Upper lobe of right lung (tissue), 1 donor: ENCODE measurements at places on chromosomes 12 and 14. TPM values are rescaled to one million over a fixed set of nuclear protein-coding genes. Genes with fewer than 3 reads are reported as not detected.

The PRIMA1 gene
- total RNA-seq, result 1.9 TPM

The ACOT4 gene
- 4.5 TPM for total RNA-seq

The OTOGL gene
- total RNA-seq, result 0.09 TPM

The FAM177A1 gene
- total RNA-seq, result 117 TPM

The TMEM117 gene
- total RNA-seq, result 4.6 TPM

The KRT78 gene
- total RNA-seq, result not detected

The TIMELESS gene
- 9.8 TPM for total RNA-seq

The ADAMTS20 gene
- not detected for total RNA-seq

The FLRT2 gene
- 13.3 TPM for total RNA-seq

The TMED10 gene
- 303 TPM for total RNA-seq

The ADIPOR2 gene
- total RNA-seq, result 96.0 TPM

The SRRM4 gene
- total RNA-seq, result 0.12 TPM

DNA sequence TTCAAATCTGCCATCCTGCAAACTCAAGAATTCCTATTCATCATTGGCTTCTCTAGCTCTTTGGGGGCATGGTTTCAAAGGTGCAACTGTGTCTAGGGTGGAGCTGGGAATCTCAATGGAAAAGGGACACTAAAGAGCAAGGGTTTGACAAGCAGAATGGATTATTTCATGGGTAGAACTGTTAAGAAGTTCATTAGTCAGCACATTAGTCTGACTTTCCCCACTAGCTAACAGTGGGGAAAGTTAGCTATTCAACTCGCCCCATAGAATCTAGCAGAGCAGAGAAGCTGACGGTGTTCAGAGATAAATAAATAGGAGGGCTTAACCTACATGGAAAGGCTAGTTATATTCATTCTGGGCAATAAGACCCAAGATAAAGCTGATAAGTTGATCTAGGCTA lies 153.9 kb downstream of the EMP1 start:
- no peak for DNase-seq

GRCh38 chr14:35390577-35391387 lies 13.8 kb downstream of the NFKBIA start:
- DNase-seq, result no peak

DNA sequence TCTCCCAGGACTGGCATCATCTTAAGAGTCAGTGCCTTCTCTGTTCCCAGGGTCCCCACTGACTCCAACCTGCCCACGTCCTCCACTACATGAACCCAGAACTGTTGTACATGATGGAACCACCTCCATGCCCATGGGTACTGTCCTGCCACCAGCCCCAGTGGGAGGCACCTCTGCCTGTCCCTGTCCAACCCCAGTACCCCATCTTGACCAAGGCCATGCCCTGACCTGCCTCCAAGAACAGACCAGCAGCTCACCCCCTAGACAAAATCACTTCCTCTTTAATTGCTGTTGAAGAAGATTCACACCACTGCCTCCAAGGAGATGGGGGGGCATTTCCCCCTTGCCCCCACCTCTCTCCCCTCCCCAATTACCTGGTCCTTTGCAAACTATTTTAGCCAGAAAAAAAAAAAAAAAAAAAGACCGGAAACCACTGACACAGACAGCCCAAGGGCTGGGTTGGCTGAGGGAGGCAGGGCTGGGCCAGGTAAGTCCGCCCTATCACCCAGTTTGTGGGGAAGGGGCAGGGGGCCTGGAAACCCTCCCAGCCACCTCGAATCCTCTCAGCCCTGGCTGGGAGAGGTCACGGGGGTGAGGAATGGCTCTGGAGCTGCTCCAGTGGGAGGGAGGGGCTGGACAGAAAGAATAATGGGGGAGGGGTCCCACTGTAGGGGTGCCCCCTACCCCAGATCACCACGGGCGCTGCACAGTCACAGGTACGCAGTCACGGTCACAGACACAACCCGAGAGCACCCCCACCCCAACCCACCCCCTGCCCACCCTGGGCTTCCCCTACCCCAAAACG lies 13.4 kb downstream of the AGAP2 start:
- no peak for DNase-seq

DNA sequence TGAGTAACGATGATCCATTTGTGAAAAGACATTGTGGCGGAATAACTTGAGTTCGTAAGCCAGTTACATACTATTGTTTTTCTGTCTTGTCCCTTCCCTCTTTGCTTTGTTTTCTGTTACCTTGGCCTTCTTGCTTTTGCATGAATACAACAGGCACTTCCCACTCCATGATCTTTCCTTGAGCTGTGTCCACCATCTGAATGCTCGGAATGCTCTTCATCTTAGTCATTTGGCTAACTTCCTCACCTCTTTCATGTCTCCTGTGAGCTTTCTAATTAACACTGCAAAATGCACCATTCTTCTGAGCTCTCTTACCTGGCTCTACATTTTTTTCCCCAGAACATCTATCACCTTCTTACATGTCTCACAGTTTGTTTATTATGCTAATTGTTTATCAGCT lies 10.0 kb downstream of the KNTC1 start:
- DNase-seq, result no peak

GRCh38 chr12:107091381-107091780 lies 2.0 kb downstream of the CRY1 start:
- no peak for DNase-seq

- DNase-seq, result no peak
Observed at GRCh38 chr12:30794591-30795409, 40.0 kb upstream of the CAPRIN2 start.

GRCh38 chr12:123263196-123263817 lies 8.3 kb downstream of the CDK2AP1 start:
- no peak for DNase-seq

DNA sequence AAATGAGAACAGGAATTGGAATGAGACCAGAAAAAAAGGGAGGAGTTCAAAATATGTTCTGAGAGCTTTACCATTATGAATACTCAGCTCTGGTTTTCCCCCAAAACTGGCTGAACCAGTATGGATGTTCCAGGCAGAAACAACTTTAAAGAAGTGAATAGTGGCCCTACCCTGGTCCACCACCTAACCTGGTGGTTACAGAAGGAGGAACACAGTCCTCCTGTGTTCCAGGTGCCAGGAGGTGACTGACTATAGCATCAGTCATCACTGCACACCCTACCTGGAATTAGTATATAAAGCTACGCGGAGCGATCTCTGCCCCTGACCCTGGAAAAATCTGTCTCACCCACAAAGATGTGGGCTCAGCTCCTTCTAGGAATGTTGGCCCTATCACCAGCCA lies at the start of gene A2ML1:
Gene A2ML1, plus strand, starts transcription at position 324 of the 400 bp plus-strand sequence. Its CDS starts 31 bp downstream, at position 355.
- no peak for DNase-seq

- no peak for DNase-seq
Observed at GRCh38 chr12:72349491-72349890, 77.3 kb downstream of the TRHDE start.

DNA sequence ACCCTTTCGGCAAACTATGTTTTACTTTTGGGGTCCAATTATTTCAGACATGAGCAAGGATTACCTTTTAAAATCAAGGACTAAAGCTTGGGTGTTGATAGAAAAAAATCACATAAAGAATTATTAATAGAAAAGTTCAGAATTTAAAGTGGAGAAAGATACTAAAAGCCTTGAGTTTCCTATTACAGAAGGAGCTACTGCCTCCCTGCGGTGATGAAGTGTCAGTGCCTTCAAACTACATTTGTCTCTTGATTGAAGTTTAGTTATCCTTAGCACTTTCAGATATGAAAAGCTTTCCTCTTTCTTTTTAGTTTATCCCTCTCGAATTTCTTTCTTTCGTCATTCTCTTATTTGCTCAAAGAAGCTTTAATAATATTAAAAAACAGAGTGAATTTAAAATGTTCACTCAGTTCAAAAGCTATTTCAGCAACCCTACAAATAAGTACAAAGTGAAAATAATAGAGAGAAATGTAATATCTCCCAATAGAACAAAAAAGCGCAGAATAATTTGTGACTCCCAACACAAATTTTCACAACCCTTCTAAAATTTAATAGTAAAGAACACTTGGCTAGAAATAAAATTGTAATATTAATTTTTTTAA lies 87.6 kb downstream of the SEC23A start:
- no peak for DNase-seq

- DNase-seq, result no peak
Observed at GRCh38 chr14:58572863-58573262, 64.9 kb upstream of the DACT1 start.

DNA sequence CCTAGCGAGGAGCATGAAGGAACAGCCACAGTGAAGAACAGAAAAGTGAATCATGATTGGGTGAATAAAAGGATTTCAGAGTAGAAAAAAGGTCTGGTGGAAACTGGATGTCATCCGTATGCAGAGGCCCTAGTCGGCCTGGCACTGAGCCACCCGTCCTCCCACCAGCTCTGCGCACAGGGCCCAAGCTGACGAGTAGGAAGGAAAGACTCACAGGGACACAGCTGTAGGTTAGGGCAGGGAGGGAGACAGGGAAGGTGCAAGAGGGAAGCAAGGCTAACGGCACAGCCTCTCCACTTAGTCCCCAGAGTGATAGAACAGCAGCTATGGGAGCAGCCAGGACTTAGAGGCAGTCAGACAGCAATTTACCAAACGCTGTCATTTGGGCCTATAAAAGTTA lies 112.6 kb downstream of the KCNK10 start:
- DNase-seq, result no peak

GRCh38 chr14:97578982-97579548 lies 781.9 kb downstream of the VRK1 start:
- DNase-seq, result no peak

GRCh38 chr14:95697764-95698163 lies 11.5 kb downstream of the TCL1B start:
- no peak for DNase-seq

DNA sequence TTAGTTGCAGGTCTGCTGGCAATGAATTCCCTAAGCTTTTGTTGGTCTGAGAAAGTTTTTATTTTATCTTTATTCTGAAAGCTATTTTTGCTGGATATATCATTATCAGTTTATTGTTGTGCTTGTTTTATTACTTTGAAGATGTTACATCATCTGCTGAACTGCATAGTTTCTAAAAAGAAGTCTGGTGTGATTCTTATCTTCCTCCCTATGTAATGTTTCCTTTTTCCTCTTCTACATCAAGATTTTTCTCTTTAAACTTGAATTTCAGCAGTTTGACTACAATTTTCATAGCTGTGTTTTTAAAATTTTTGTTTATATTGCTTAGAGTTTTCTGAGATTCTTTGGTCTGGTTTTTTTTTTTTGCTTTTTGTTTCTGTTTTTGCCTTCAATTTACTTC lies 137.1 kb upstream of the PMCH start:
- DNase-seq, result no peak

DNA sequence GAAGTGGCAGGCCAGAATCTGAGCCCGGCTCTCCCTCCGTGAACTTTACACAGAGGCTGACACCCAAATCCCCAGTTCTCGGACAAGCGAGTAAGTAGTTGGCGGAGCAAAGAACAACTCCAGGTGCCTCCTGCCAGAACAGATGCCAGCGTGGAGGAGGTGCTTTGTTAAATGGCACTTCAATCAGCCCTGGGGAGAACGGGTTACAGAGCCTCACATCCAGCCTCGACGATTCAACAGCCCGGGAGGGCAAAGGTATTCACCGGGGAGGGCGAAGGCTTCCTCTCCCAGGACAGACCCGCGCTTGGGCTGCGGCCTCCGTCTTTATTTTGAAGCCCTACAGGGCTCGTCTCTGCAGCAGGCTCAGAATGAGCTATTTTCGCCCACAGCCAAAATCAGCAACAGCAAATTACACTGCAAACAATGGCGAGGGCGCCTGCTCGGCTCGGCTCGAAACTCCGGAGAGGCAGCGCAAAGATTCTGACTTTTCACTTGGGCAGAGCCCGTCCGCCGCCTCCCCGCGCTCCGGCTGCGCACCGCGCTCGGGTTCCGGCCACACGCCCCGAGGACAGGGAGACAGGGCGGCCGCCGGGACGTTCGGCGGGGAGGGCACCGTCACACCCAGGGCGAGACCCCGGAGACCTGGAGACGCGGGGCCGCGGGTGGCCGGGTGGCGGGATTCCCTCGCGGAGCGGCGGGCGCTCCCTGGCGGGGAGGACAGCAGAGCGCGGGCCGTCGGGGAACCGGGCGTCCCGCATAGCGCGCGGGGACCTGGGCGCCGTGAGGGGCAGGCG lies 811 bp downstream of the TMCC3 start:
- peak; percentile 83 for DNase-seq

- DNase-seq, result no peak
Observed at GRCh38 chr12:25208554-25208953, 13.5 kb downstream of the ETFRF1 start.

DNA sequence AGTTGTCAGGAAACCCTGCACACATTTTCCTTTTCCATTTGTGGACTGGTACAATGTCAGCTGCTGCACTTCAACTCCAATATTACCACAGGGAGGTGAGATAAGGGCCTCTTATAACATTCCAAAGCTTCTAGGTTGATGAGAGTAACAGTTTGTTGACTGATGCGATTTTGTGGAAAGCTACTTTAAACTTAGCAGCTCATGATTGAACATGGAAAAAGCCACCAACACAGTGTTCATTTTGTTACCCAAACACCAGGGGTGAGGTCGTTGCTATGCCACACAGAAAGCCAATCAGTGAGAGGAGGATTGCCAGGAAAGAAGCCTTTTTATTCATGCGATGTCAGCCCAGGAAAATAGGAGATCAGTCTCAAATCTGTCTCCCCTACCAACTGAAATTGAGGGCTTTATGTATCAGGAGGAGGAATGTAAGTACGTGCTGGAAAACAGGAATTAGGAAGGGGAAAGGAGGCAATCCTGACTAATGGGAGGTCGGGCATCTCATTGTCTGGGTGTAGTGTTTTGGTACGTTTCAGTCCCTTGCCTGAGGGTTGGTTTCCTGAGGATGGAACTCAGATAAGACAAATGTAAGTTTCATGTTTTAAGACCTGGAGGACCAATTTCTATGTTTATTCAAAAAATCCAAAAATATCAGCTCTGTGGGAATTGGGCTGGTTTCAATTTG lies 92.7 kb upstream of the PLEKHA5 start:
- no peak for DNase-seq

DNA sequence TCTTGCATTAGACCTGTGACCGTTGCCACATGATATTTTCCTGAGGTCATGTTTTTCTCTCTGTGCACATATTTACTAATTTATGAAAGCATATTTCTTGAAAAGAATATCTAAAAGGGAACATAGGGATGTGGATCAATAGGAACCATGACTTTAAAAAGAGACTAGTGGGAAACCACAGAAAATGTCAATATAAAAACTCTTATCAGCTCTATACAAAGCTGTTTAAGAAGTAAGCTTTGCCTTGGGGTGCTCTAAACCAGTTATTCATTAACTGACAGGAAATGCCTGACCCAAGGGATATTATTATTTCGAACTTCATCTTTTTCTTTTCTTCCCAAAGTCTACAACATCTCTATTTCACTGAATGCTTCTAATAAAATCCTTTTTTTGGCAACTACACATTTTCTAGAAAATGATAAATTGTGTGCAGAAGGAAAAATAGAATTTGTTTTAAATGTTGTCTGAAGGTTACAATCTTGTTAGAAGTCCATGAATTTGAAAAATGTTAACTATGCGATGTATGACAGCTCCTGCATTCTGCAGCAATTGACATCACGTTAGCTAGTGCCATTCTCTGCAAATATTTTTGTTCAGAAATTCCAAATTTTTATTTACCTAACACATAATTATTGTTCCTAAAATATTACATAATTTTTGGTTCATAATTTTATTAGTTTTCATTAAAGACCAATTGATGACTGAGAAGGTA lies 345.0 kb downstream of the SLC16A7 start:
- no peak for DNase-seq

- DNase-seq, result no peak
Observed at GRCh38 chr12:13060581-13060980, 16.4 kb downstream of the FAM234B start.

GRCh38 chr14:39912192-39913100 lies 480.2 kb upstream of the FBXO33 start:
- no peak for DNase-seq

- no peak for DNase-seq
Observed at GRCh38 chr14:39381366-39381765, 50.9 kb downstream of the FBXO33 start.
